ENCODE measurements at places on chromosomes 3 and 15.

DNA sequence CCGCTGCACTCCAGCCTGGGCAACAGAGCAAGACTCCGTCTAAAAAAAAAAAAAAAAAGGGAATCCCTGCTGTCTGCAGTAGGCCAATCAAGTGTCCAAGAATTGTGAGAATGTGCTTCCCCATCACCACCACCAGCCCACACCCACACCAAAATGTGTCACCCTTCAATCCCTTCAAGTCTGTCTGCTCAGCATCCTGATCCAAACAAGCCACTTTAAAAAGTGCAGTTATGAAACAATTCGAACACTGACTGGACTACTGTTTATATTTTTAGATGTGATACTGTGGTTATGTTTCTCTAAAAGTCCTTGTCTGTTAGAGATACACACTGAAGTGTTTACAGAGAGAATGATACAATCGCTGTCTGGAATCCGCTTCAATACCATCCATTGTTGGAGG is 78.1 kb upstream of the CGNL1 start:
- DNase-seq, result no peak

GRCh38 chr3:87501076-87501475 is 224.7 kb upstream of the POU1F1 start:
- no peak for DNase-seq

DNA sequence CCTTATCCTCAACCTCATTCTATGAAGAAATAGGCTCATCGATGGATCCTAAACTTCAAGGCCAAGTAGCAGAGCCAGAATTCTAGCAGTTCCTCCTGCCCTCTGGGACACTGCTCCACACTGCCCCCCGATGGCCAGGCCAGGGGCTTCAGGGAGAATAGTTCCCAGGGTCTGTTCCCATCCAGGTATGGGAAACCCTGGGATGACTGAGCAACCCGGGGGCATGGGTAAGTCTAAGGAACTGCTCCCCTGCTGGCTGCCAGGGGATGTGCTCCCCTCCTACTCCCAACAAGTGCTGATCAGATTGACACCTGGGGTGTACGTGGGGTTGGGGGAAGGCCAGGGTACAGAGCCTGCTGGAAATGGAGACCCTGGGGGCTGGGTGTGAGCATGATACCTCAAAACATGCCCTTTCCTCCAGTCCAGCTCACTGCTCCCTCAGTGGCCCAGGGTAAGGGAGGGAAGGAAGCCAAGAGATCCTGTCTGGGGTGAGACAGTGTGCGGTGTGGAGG is 7.6 kb downstream of the ULK3 start:
- peak; percentile 57 for DNase-seq

- DNase-seq, result no peak
Observed at GRCh38 chr3:179035232-179035631, 36.4 kb downstream of the ZMAT3 start.

DNA sequence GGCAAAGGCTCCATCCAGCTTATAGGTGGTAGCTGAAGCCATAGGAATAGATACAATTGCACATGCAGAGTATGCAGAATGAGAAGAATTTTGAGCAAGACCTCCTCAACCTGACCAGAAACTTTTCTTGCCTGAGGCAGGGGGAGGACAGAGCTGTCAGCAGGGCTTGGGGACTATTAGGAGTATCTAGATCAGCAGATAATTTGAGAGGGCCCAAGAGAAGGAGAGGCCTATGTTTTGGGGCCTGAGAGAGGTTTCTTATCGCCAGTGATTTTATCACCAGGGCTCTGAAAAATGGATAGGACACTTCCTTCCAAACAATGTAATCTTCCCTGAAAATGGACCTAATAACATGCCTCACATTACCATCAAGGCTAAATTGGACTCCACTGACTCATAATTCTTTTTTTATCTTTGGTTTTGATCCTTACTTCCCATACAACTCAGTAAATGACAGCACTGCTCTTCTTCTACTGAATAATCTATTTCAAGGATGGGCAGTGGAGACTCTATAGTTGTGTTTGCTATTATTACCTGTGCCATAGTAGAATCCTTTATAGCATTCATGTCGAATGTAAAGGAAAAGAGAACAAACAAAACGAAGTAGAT is 15.8 kb upstream of the RAMAC start:
- no peak for DNase-seq

DNA sequence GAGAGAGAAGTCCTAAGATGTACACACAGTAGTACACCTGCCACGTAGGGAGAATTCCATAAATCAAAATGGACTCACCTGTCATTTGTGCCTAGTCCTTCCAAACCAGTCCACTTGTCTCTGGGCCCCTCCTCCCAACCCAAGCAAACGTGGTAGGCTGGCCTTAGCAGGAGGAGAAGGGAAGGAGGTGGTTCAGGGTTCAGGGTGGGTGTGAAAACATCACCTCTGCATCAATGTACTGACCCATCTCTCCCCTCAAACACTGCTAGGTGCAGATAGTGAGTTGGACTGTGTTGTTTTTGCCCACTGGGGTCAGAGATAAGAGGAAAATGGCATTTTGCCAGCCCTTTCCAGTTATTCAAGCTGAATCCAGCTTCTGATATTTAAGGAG is 99.3 kb downstream of the MME start:
- DNase-seq, result no peak

GRCh38 chr3:53890726-53891475 is 758 bp downstream of the SELENOK start:
- peak; percentile 29 for DNase-seq

DNA sequence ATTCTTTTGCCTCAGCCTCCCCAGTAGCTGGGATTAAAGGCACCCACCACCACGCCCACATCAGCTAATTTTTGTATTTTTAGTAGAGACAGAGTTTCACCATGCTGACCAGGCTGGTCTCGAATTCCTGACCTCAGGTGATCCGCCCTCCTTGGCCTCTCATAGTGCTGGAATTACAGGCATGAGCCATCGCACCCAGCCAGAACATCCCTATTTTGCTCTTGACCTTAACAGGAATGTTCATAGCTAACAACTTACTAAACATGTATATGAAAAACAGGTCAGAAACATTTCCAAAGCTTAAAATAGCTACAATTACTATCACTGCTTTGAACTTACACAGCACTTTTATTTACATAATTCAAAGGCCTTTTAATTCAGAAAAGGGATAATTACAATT is 33.7 kb downstream of the UQCC5 start:
- peak; percentile 56 for DNase-seq

GRCh38 chr3:128841926-128842920 is 37.2 kb upstream of the ACAD9 start:
- no peak for DNase-seq

GRCh38 chr15:68646156-68646555 is 67.4 kb downstream of the CORO2B start:
- no peak for DNase-seq

DNA sequence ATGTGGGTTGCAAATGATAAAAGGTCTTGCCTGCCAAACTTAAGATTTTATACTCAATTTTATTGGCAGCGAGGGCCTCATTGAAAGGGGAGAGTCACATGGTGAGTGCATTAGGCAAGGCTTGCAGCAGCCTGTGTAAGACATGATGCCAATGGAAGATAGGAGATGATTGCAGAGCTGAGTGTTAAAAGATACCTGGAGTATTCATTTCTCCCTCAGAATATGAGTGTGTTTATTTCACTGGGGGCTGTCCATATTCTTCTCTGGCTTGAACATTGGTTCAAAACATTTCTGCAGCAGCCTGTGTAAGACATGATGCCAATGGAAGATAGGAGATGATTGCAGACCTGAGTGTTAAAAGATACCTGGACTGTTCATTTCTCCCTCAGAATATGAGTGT is 165.2 kb upstream of the NUDT16 start:
- DNase-seq, result peak; percentile 27

DNA sequence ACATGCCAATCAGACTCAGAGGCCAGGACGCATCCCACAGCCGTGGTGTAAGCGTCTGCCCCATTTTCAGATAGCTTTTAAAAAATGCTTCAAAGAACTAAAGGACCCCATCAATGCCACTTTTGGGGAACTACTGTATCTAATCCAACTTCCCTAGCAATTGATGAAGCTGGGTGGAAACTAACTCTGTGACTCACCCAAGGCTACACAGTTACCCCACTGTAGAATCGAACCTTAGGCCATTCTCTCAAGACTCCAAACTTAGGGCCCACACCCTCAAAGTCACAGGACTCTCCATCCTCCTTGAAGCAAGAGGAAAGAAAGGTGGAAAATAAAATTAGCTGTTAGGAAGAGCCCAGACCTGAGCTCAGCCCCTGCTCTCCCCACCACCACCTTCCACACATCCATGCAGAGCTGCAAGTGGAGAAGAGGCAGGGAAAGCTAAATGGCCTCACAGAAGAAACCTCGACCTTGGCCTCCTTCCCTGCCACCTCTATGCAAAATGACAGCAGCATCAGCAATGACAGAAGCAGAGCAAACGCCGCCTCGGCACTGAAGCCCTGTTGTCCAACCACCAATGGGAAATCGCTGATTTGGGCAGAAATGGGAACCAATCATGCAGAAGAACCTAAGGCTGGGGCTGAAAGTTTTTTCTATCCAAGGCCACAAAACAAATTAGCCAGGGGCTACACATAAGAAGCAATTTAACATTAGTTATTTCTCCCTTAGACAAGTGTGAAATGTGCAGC is 22.2 kb downstream of the ANP32A start:
- no peak for DNase-seq

DNA sequence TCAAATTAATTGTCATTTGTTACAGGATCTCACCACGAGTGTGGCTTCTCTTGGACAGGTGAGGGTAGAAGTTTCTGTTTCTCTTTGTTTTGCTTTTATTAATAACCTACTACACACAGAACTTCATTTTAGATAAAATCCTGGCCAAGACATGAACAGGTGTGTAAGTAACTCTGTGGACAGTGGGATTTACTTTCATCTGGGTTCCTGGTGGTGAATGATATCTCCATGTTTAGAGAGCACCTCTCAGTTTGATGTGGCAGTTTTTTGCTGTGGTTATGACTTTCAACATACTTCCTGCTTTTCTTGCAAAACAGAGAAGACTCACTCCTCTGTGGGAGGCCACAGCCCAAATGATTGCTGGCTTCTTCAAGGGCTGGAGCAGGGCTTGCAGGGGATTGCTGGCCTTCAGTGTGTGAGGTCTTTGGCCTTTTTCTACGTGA is 71.1 kb upstream of the XCR1 start:
- DNase-seq, result peak; percentile 89

Data from cardiac fibroblast (primary cell).